ENCODE measurements at places on chromosomes 6 and 20.

DNA sequence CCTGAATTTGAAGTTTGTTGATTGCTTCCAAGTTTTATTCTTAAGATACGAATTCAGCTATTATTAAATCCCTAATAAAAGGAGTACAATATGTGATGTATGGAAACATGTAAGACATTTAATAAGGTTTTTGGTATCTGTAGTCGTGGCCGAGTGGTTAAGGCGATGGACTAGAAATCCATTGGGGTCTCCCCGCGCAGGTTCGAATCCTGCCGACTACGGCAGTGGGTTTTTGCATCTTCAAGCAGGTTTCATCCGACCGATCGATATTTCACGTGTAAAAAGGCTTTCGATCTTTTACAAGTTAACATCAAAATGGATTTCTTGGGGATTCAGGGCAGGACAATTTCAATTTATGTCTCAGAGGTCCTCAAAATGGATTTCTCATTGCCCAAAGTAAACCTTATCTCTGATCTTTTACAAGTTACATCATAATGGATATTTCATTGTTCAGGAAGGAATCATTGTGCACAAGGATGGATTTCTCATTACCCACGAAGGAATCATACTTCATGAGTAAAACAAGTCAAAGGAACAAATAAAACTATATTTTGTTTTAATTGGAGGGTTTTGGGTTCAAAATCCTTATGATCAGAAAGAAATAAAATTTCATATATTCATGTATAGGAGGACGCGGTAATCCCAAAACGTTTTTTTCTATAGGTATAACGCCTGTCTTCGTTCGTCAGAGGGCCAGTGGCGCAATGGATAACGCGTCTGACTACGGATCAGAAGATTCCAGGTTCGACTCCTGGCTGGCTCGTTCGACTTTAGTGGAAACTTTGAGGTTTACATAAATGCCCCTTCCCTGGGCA lies 37.3 kb upstream of the BTN3A2 start:
- no peak for DNase-seq

GRCh38 chr6:22466665-22467245 lies 102.6 kb upstream of the HDGFL1 start:
- no peak for DNase-seq

GRCh38 chr6:44228836-44229235 lies 5.4 kb downstream of the SLC29A1 start:
- DNase-seq = no peak

DNA sequence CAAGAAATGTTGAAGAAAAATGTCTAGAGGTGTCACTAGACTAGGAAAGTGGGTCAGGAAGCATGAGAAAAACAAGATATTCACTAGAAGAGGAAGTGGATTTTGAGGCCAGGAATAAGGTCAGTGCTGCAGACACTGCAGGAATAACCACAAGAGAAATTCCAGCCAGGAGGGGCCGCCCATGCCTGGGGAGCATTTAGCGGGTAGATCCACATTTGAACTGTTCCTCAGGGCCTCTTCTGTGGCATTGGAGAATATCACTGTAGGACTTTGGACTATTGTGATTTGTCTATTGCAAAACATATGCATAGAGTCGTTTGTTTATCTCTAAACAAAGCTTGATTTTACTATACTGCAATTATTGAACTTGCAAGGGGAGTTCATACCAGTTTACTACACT lies 49.6 kb upstream of the CCDC28A start:
- DNase-seq = no peak

DNA sequence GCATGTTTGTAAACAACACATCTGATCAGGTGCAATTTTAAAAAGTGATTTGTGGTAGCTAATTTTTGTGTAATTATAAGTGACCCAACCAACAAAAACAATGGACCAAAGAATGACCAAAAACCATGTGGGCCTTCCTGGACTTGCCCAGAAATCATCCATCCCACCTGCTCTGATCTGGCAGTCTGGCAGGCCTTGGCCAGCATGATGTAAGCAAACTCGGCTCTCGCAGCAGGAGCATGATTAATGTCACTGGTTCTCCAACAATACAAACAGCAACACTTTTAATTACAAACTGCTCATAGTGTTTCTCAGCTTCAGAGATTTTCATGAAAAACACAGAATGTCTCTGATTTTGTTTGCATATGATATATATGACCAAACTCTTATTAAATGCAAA lies 16.1 kb downstream of the TP53INP2 start:
- DNase-seq = no peak

DNA sequence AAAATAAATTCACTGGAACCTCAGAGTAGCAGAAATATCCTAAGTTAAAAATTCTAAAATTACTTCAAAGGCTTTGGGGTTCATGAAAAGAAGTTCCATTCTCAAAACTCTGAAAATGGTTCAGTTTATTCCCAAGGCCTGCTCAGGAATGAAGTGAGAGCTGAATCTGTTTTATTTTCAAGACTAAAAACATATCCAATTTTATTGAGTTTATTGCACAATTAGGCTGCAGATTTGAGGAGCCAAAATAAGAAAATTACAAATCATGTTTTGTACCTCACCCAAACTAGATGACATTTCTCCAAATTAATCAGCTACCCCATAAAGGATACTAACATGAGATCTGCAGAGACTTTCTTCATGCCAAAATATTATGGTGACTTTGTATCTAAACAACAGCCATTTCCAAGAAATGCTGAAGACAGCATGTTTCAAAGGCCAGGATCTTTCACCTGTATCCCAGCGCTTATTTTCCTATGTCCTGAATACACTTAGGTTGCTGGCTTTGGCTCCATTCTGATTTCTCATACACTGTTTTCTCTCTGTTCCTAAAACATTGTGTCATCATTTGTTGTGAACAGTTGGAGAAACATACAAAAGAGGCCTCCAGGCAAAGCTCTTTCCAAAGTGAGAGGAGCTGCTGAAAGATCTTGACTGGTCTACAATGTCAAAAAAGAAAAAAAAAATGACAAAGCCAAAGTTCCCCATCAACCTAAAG lies 85.7 kb upstream of the F13A1 start:
- no peak for DNase-seq

DNA sequence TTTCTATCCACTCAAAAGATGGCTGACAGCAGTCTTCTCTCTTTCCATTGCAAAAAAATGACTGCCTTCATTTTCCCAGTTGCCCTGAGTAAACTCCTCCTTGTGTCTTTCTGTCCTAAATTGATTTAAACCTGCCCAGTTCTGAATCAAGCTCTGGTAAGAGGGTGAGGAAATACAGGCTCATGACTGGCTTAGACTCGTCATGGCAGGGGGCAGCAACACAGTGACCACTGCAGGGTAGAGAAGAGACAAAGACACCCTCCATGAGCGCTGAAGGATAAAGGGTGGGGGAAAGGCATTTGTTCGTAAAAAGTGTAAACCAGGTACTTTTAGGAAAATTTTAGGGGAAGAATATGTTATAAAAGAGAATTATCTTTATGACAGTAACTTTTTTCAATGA lies 738.2 kb upstream of the FLRT3 start:
- DNase-seq = no peak

DNA sequence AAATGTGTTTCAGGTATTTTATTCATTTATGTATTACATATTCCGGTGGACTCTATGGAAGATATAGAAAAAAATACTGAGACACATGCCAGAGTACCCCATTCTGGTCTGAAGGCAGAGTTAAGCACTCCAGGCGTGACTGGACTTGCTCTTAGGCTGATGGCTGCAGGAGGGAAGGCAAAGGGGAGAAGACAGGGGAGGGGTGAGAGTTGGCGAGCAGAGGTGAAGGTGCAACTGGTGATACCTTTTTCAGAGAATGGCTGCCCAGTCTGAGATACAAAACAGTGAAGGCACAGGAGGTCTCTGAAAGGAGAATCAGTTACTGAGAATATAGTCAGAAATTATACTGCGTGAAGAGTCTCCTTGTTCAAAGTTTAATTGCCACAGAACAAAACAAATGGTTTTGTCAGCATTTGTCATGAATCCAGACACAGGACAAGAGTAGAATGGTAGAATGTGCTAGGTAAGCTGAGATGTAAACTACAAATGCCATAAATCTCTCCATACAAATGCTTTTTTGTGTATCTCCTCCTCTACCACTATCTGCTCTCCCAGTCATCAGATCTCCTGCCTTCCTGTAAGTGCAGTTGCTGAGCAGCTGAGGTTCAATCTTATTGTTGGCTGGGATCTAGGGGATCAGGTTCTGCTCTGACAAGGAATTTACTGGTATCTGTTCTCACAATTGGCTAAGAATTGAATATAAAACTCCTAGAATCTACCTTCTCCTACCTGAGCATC lies 104.2 kb upstream of the DST start:
- no peak for DNase-seq

GRCh38 chr20:57780906-57781305 lies 71.1 kb upstream of the PMEPA1 start:
- DNase-seq = no peak

- no peak for DNase-seq
These were observed 40.6 kb upstream of the JAG1 start for GRCh38 chr20:10714236-10714975.

Measured in ACHN (cell line).